ENCODE measurements at places on chromosomes 5 and 9.

- DNase-seq: no peak
Observed at GRCh38 chr5:80711938-80712337, 57.2 kb upstream of the DHFR start.

GRCh38 chr5:22709743-22710142, 143.4 kb downstream of the CDH12 start:
- DNase-seq: no peak

DNA sequence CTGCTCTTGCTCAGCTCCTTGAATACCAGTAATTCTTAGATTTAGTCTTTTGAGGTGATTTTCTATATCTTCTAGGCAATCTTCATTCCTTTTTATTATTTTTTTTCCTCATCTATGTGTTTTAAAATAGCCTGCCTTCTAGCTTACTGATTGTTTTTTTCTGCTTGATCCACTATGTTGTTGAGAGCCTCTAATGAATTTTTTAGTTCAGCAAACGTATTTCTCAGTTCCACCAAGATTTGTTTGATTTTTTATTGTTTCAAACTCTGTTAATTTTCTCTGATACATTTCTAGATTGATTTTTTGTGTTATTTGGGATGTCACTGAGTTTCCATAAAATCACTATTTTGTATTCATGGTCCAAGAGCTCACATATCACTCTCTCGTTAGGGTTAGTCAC, 9.5 kb downstream of the POLK start:
- no peak for DNase-seq

GRCh38 chr5:30874241-30875034, 319.0 kb upstream of the CDH6 start:
- DNase-seq: no peak

- no peak for DNase-seq
Observed at GRCh38 chr5:404666-405241, 38.2 kb upstream of the EXOC3 start.

GRCh38 chr5:146016764-146017484, 80.5 kb downstream of the SH3RF2 start:
- DNase-seq: no peak

GRCh38 chr9:17906176-17906840, 327.4 kb downstream of the SH3GL2 start:
- no peak for DNase-seq

DNA sequence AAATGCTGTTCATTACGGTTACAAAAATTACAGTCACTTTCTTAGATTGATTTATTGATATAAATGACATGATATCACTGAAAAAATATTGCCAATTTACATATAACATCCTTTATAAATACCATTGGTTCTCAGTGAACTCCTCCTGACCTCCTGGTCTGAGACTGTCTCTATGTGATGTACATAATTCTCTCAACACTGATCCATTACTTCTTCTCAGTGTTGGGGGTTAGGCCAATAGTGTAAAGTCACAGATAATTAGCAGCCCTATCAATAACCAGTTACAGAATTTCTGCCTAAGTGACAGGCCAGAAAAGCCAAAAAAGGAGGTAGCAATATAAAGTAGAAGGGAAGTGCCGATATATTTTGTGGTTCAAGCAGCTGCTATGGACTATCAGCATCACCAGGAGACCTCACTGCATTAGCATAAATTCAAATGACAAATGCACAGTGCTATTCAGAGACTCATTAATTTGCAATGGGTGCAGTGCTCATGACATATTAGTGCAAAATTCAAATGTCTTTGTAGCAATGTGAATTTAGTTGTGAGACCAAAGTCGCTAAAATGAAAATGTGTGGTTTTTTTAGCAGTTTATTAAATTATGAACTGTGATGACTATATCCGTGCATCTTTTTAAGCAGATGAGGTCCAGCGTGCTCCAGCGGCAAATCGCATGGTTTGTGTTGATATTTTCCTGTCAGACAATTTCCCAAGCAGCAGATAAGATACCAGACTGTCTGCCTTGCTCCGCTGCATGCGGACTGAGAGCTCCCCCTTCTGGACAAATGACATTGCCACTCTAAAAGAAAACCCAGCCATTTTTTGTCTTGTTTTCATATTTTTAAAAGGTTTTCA, 144.6 kb downstream of the CETN3 start:
- peak; percentile 9 for DNase-seq

DNA sequence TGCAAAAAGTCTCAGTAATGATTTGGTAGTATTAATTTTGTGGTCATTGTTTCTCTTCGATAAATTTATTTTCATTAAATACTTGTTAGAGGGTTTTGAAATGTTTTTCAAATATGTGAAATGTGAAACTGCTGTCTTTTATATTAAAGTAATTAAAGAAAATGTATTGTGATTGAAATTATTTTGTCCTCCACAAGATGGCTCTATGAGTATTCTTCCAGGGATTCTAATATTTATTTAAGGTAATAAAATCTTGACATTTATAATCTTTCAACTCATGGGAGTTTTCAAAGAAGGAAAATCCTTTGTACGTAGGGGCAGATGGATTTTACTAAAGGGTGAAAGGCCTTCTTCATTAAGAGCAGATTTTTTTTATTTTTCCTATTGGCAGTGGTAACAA, 19.3 kb downstream of the ISOC1 start:
- DNase-seq: no peak

GRCh38 chr9:101375546-101375945, 9.3 kb downstream of the BAAT start:
- no peak for DNase-seq

DNA sequence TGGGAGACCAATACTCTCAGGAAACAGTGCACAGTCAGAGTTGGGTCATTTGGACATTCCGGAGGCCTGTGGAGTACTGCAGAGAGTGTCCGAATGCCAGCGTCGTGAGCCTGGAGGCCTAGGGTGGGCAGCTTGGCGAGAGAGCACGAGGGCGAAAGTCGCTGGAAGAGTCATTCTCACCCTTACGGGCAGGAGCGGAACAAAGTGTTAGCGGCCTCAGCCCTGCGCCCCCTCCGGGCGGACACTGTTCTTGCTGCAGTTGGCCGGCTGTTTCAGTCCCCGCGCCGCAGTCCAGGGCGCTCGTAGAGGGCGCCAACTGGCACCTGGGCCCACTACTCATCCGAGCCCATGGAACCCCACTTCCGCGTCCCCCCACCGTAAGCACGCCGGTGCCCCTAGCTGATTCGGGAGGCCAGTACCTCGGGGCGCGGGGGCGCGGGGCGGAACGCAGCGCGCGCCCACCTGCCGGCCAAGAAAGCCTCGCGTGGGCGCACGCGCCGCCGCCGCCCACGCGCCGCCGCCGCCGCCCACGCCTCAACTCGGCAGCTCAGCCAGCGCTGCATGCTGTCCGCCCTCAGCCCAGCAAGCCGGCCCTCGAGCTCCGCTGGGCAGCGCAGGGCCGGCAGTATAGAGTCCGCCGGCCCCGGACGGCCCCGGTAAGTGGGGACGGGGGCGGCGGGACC, 99.7 kb upstream of the CCL21 start:
- DNase-seq: no peak

DNA sequence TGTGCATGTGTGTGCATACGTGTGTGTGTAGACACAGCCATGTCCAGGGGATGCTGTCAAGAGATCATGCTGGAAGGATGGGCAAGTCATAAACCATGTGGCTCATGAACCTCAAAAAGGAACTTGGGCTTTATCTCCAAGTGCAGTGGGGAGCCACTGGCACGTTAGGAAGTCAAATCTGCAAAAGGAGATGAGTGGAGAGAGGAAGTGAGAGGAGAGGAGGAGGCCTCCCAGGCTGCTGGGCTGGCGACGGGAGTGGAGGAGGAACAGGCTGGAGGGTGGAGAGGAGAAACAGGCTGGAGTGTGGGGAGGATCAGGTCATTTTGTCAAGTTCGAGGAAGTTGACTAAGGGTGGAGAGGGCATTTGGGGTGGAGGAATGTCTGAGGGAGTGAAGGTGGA, 29.2 kb upstream of the TIFAB start:
- DNase-seq: no peak

DNA sequence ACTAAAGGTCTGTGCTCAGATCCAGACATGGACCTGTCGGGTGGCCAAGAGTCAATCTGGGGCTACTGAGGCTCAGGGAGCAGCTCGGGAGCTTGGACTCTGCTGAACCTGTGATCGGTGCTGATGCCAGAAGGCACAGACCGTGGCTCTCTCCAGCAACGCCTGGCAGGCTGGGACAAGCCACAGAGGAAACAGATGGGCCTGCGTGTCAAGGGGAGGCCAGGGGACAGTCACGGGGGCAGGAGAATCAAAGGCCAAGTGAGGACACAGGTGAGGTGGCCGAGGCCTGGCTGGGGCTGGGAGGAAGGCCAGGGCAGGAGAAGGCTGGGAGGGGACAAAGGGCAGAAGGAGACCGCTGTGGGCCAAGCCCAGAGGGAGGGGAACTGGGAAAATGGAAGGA, 43.4 kb downstream of the EPB41L4B start:
- DNase-seq: no peak

- DNase-seq: no peak
Observed at GRCh38 chr9:133088146-133088750, 26.5 kb downstream of the CEL start.

DNA sequence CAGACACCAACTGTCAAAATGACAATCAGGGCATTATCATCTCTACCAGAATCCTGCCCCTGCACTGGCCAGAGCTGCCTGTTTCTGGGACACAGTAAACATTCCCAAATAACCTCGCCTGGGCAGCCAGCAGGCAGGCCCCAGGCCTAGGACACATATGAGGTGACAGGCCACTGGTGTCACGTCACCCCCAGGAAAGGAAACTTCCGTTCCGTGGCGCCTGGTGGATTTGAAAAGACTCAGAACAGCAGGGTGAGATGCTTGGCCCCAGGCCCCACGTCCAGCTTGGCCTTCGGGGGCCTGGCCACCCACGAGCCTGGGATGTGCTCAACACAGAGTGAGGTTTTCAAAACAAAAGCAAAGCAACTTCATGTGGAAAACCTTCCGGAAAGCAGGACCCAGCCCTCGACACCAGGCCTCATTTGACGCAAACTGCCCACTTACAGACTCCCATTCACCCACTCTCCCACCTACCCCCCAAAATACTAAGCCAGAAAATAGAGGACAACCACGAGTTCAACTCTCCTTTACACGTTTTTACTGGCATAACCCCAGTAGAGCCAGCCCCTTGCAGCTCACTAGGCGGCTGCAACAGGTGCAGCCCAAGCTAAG, 1.2 kb downstream of the SEMA4D start:
- no peak for DNase-seq

DNA sequence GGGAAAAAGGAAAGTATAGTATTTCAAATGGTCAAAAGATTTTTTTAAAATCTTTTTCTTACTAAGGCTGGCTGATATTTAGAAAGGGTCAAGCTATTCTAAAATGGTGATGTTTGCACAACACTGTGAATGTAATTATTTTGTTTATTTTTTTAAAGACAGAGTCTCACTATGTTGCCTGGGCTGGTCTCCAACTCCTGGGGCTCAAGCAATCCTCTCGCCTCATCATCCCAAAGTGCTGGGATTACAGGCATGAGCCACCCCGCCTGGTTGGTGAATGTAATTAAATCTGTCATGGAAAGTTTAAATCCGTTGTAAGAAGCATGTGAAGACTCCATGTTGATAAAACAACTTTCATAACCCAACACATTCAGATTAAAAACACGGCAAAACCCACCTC, 2.6 kb downstream of the UBTD2 start:
- no peak for DNase-seq

DNA sequence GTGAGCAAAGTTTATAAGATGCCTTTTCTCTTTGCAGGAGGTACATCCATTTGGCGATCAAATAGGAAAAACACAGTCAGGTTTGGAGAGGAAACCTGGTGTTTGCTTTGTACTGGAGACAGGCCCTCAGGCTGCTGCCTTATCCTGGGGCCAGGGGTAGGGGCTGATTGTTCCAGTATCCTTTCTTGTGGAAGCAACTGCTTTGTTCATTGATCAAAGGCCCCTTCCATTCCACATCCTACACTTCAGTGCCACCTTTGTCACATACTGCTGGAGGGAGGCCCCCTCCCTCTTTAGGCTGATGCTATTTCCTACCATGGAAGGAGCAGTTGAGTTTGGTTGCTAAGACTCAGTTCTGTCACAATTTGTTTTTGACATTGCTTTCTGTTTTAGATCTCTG, 778.1 kb downstream of the TLR4 start:
- no peak for DNase-seq

DNA sequence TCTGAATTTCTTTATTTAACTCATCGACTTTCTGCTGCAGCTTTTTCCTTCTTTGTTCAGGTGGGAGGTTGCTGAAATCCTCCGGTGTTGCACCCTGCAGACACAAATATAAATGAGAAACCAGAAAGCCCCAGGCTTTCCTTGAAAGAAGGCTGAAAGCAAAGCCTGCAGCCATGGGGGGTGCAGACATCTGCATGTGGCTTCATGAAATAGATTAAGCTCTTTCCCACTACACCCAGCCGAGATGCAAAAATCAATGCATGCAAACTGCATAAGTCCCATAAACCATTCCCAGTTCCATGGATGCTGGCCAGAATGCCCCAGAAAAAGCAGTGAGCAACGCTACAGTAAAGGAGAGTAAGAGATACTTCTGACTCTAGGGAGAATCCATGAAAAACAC, 73.6 kb downstream of the USP20 start:
- no peak for DNase-seq

DNA sequence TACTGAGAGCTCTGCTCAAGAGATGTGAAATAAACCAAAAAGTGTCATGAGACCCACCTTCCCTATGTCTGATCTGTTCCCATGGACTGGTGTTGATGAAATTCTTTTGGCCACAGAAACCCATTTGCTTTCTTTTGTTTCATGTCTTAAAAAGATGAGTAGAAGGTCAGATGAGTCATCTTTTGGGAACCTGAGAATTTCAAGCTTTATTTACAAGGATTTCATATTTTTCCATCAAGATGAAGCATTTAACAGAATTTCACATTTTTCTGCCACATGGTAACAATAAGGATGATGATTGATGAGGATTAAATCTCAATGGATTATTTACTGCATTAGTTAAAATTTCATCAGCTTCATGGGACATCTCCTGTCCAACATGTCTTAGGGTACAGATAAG, 337.8 kb downstream of the DEPDC1B start:
- DNase-seq: no peak

- no peak for DNase-seq
Observed at GRCh38 chr9:35385042-35385441, 104.9 kb upstream of the RUSC2 start.

- DNase-seq: no peak
Observed at GRCh38 chr9:131834721-131835120, 94.8 kb upstream of the RAPGEF1 start.

- DNase-seq: no peak
Observed at GRCh38 chr5:172140866-172141265, 47.2 kb downstream of the STK10 start.

GRCh38 chr9:20236676-20237075, 385.6 kb downstream of the MLLT3 start:
- no peak for DNase-seq

GRCh38 chr9:120736881-120737280, 22.6 kb upstream of the MEGF9 start:
- DNase-seq: no peak

- DNase-seq: no peak
Observed at GRCh38 chr5:113057557-113057984, 81.0 kb downstream of the DCP2 start.

- peak; percentile 4 for DNase-seq
Observed at GRCh38 chr5:180860273-180860886, 696 bp downstream of the ZFP62 start.

GRCh38 chr9:35294066-35294465, 132.3 kb downstream of the UNC13B start:
- no peak for DNase-seq
